ENCODE measurements at places on chromosomes 6 and 20.

- DNase-seq: no peak
These were observed 14.8 kb downstream of the PTPRK start for GRCh38 chr6:128505603-128506002.

DNA sequence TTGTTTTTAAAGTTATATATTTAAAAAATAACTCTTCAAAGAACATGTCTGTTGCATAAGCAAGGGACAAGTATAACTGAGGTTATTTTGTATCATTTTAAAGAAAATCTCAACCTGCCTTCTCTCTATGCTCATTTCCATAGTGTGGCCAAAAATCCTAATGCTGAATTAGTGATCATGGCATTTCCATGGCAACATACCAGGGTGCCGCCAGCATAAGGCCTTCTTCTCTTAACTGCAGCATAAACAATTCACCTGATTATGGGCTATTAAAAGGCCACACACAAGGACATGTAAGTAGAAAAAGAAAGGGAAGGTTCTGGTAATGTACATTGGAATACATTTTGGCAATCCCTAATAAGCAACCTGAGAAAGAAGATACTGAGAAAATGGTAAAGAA, 95.1 kb upstream of the RNF217 start:
- DNase-seq: no peak

DNA sequence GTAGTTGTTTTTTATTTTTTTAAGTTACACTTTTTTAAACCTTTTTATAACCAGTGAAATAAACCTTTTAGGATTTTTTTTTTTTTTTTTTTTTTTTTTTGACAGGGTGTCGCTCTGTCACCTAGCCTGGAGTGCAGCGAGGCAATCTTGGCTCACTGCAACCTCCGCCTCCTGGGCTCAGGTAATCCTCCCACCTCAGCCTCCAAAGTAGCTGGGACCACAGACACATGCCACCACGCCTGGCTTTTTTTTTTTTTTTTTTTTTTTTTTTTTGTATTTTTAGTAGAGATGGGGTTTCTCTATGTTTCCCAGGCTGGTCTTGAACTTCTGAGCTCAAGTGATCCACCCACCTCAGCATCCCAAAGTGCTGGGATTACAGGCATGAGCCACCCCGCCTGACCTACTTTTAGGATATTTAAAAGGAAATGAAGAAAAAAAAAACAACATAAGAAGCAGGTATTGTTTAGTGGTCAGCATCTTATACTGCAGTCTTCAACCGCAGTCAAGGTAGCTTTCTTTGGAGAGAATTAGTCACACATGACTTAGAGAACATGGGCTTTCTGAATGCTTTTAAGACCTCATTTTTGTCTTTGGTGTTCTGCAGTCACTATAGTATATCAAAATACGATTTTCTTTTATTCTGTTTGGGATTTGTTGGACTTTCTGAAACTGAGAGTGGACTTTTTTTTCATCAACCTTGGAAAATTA, 1.6 kb downstream of the POLR1H start:
- DNase-seq: no peak

DNA sequence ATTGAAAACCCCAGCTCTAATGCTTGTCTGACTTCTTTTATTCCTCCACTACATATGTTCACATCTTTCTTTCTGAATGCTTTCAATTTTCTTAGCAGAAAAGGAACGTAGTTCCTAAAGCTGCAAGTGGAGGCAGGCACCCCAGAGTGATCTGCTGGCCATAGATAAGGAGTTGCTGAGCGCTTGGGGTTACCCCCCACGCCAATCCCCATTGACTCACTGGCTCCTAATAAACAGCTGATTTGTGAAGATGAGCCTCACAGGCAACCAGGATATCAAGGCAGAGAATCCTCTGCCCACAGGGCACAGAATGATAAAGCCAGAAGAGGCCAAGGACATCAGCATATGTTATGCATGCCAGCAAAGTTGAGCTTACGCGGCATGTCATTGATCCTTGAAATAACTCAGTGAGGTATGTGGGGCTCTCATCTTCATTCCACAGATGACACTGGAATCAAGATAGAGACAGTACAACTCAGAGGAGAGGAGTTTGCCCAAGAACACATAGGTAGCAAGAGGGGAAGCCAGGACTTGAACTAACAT, 129.1 kb upstream of the PTPRT start:
- no peak for DNase-seq

DNA sequence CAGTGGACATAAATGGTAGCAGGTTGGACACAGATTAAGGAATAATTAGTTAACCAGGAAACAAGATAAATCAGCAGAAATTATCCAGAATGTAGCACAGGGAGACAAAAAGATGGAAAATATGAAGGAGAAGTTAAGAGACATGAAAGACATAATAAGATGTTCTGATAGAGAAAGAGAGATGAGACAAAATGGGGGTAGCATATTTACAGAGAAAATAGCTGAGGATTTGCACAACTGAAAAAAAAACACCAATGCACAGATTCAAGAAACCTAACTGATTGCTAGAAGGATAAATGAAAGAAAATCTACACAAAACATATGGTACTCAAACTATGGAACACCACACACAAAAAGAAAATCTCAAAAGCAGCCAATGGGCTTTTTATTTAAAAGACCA, 34.6 kb upstream of the TBC1D22B start:
- no peak for DNase-seq

Measured in fibroblast of the conjunctiva (primary cell).